IPS-NIHi11 (cell line): ENCODE measurements at places on chromosomes 1 and 21.

- no peak for DNase-seq
Measured at GRCh38 chr1:110125810-110126209, 13.6 kb downstream of the UBL4B start.

DNA sequence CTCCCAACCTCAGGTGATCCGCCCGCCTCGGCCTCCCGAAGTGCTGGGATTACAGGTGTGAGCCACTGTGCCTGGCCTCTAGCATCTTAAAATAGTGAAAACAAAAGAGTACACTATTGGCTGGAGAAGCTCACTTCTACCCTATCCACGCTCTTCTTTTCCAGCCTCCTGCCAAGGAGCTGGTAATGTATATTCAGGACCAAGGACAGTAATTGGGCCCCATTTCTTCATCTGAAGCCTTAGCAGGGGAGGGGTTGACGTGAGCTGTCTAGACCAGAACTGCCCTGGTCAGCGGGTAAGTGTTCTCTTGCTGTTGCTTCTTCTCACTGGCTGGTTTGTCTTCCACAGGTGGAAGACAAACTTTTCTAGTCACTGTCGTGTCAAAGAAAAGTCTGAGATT, 70.2 kb downstream of the DNM3 start:
- peak; percentile 72 for DNase-seq

GRCh38 chr1:64584479-64584878, 114.5 kb downstream of the CACHD1 start:
- no peak for DNase-seq

DNA sequence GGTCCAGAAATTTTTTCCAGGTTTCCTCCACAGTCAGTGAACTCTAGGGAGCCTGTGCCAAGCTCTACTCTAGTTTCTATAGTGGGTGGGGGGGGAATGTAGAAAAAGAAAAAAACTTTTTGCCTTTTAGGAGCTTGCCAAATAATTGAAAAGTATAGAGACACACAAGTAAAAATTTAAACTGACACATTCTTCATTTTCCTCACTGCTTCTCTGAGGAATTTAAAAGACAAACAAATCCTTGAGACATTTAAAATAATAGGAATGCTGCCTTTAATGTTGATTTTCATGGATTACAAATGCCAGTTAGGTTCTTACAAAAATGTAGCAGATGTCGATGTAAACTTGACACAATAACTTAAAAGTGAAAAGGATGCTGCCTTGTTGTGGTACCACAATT, 241.9 kb downstream of the DNM3 start:
- no peak for DNase-seq

GRCh38 chr1:18998016-18998724, 41.7 kb upstream of the IFFO2 start:
- DNase-seq: no peak

GRCh38 chr21:28932717-28933116, 60.0 kb downstream of the LTN1 start:
- no peak for DNase-seq

- DNase-seq: no peak
Measured at GRCh38 chr1:227756172-227756959, 21.1 kb downstream of the SNAP47 start.

GRCh38 chr1:110212169-110213142, 2.3 kb downstream of the KCNC4 start:
- DNase-seq: no peak

DNA sequence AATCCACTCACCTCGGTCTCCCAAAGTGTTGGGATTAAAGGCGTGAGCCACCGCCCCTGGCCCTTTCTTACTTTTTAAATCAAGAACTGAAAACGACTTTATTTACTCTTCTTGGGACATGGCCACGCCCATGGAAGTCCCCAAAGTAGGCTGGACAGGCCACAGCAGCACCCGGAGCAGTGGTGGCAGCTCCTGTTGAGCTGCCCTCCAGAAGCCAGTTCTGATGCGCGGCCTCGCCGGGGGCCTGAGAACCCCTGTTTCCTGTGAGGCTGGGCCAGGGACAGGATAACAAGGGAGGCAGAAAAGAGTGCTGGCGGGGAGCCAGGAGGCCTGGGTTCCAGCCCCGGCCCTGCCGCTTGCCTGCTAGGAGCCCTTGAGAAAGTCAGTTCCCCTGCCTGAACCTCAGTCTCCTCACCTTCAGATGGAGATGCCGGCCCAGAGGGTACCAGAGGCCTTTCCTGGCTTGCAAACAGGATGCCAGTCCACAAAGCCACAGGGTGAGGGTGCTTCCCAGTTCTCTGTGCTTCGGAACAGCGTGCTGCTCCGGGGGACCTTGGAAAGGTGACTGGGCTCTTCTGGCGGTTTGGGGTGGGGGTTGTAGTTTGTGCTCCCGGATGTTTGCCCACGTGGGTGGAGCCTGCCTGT, 59.4 kb downstream of the RUNX3 start:
- no peak for DNase-seq

DNA sequence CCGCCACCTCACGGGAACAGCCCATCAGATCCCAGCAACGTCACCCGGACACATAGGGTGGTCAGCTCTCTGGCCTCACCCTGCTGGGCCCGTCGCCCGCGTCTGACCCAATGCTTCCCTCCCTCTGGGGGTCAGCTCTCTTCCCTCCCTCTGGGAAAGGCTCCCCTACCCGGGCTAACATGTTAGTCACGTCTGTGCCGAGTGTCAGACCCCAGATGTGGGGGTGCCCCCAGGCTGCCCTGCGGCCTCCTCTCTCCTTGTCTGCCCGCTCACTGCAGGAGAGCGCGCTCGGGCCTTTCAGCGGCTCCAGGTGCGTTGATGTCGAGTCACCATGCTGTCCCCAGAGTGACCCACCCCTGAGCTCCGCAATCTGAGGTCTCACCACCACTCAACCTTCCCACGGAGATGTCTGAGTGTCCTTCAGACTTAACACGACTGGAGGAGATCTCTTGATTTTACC, 34.3 kb downstream of the SLC37A1 start:
- DNase-seq: no peak

DNA sequence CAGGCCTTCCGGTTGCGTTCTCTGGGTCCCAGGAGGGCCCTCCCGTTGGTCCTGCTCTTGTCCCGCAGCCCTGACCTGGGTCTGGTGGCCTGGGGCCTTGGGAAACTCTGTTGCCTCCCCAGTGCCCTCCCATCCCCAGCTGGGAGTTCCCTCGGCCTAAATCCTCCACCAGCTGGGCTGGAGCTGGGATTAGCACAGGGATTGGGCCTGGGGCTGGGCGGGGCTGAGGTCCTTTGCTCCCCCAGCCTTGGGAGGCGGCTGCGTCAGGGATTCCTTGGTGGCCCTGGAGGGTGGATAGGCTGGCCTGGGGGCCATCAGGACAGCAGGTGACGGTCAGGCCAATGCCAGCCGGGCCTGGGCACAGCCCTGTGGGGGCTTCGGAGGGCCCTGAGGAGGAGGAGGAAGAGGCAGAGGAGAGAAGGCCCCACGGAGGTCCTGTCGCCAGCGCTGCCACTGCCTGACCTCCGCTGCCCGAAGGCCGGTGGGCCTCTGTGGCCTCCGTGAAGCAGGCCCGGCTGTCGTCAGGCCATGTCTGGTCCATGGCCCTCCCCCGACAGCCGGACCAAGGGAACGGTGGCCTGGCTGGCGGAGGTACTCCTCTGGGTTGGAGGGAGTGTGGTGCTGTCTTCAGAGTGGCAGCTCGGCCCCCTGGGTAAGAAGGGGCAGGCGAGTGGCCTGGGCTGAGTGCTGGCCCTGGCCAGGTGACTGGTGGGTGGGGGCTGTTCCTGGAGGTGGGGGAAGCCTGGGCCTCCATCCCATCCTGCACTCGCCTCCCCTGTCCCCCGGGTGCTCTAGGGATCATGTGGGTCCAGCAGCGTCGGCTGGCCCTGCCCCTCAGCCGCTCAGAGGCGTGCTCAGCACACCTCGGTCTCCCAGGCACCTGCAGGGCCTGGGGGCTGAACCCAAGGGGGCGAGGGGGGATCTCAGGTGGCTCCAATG, at the start of gene PLCH2:
TSS of gene PLCH2 (plus strand) at position 229 of the 939 bp plus-strand sequence. CDS start at position 529, 300 bp downstream.
- DNase-seq: no peak

- no peak for DNase-seq
Measured at GRCh38 chr21:29300807-29301138, 2.1 kb downstream of the BACH1 start.

DNA sequence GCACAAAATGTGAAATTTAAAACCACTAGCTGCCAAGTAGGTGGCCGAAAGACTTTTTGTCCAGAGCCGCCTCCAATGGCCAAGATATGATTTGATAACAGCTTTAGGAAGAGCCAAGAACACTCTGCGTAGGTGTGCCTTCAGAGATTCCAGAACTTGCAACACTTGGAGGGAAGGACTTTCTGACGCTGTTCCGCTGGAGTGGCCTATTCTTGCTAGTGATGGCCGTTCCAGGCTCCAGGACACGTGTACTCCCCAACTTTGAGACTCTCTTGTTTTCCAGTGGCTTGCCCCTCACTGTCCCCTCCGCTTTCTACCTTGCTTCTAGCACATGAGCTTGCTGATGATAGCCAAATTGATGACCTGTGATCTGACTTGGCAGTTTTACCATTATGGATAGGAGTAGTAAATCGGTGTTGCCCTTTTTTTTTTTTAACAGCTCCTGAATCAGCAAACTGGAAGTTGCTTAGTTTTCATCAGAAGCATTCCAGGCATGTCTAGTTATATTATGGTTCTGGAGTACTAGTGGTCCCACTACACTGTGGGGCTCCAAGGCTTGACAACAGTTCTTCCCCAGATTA, 1.0 kb downstream of the PRDX6 start:
- DNase-seq: peak; percentile 27

- DNase-seq: no peak
Measured at GRCh38 chr21:19237608-19238007, 834.0 kb upstream of the TMPRSS15 start.

GRCh38 chr1:53328009-53328461, at the start of gene LRP8:
Gene LRP8, minus strand, starts transcription at chr1:53328070. Its CDS starts 158 bp downstream, at chr1:53327912.
- DNase-seq: peak; percentile 94

DNA sequence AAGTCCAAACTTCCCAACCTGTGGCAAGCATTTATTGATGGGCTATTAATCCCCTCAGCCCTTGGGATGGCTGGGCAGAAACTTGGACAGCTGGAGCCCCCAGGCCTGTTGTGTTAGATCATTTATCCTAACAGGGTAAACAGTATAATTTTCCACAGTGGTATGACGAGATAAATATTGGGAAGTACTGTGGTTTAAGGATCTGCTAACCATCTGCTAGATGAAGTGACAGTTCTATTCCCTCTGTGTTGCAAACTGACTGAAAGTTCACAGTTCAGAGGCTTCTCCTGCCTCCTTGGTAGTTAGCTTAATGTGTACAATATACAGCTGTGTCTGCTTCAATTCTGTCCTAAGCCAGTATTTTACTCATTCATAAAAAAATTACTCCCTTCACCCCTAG, 127.5 kb upstream of the CHODL start:
- no peak for DNase-seq
